ENCODE measurements at places on chromosomes 3 and 15.

DNA sequence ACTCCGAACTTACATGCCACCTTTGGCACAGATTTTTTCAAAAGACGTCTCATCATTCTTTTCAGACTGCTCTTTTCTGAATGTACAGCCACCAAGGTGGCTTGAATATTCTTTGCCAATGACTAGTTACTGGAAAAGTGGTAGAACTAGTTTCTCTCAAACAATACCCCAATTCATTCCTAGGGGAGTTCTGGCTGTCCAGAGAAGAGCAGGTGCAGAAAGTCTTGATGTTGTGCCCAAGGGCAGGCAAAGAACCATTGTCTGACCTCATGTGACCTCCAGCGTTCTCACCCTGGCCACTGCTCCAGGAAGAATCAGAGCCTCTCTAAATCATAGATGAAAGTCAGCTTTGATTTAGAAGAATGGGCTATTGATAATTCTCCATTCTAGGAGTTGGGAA is 5.5 kb downstream of the LMOD3 start:
- DNase-seq, result no peak

GRCh38 chr15:72141171-72142084 is 23.2 kb downstream of the SENP8 start:
- no peak for DNase-seq

GRCh38 chr3:42491881-42492507 is 10.4 kb upstream of the VIPR1 start:
- DNase-seq, result no peak

- DNase-seq, result no peak
These were observed 8.0 kb downstream of the NFKBIZ start for GRCh38 chr3:101857301-101857741.

DNA sequence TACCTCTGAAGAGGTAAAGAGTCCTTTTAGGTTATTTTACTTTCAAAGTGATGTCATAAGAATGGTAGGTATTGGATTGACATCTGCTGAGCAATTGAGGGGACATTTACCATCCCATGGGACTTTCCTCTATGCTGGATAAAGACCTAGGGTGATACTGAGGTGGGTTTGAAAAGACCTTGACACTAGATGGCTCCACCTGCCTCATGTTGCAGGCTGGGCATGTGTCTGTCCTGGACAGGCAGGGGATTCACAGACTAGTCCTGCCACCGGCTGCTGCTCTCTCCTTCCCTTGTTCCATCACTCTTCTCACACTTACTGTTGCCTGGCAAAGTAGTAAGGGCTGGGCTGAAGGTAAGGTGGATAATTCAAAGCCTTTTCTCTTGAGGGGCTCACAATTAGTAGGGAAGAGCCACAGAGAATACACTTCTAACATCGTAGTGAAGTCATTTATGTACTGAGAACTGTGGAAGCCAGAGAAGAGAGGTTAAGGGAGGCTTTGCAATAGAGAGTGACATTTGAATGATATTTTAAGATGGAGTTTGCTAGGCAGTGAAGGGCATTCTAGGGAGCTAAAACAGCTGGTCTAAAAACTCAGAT is 27.7 kb downstream of the TRAK1 start:
- DNase-seq, result no peak

DNA sequence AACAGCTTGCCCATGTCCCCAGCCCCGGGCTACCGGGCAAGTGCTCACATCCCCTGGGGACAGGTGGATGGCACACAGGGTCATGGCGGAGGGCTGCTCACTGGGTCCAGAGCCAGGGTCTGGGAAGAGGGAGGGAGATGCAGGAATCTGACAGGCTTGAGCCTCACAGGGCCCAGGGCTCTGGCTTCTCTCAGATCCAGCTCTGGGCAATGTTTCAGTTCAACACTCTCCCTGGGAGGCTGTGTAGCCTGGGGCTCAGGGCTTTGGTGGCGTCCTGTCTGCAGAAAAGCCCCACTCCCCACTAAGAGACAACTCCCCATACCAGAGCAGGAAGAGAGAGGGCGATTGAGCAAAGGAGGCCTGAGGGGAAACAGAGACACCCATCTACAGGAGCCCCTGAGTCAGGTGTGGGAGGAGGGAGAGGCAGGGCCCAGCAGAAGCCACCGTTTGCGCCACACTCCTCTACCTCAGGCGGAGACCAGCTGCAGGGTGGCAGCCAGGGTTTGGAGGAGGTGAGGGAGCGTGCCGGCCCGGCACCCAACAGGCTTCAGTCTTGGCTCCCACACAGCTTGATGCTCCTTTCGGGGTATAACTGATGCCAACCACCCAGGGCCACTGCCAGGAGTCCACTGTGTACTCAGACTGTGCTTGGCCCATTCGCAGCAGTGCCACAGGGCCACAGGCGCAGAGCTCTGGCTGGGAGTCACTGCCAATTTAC is 16.8 kb upstream of the SRP14 start:
- DNase-seq, result no peak

DNA sequence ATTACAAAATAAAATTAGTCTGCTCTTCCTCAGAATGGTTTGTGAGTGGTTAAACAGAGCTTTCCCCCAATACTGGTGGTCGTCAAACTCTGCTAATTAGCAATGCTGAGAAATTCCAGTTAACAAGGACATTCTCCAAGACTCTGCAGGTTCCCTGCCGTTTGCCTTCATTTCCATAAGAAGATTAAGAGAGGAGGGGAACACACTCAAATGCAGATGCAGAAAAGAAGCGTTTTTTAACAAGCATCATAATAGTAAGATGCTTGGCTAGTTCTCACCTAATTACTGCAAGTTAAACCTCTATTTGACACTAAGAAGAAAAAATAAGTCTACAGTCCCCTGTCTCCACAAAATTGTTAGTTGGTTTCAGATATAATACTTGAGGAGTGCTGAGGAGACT is 3.7 kb upstream of the SOX2 start:
- DNase-seq, result no peak

DNA sequence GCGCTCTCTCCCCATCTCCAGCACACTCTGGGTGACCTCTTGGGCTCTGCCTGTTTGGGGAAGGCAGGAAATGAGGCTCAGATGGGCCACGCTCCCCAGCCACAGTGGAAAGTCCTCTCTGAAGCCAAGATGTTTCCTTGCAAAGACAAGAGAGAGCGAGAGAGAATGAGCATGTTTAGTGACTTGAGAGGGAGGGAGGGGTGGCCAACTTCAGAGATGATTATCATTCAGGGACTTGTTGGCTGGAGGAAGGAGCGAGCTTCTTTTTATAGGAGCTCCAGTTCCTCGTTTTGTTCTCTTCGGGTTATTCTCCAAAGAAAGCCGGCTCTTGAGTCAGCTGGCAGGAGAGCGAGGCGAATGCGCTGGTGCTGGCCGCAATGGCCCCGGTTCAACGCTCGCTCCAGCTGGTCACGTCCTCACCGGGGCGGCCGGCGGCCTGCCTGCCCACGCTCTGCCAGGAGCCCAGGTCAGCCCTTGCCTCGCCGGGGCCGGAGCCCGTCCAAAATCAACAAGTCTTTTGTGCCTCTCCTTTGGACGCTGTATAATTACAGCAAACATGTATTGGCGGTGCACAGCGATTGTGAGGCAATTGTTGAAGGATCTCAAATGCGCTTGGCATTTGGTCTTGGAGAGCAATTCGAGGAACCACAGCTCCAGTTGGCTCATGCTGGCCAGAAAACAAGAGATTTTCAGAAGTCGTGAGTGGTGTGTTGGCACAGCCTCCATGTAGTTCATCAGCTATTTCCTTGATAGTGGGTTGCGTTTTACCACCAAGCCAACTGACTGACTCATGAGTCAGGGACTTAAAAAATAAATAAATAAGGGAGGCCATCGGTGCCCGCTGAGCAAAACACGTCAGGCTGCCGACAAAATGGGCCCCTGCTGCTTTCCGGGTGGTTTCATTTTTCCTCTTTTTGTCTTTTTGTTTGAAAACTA is 288.6 kb downstream of the UACA start:
- DNase-seq, result peak; percentile 75

GRCh38 chr3:188207941-188208515 is 54.1 kb downstream of the LPP start:
- DNase-seq, result no peak

DNA sequence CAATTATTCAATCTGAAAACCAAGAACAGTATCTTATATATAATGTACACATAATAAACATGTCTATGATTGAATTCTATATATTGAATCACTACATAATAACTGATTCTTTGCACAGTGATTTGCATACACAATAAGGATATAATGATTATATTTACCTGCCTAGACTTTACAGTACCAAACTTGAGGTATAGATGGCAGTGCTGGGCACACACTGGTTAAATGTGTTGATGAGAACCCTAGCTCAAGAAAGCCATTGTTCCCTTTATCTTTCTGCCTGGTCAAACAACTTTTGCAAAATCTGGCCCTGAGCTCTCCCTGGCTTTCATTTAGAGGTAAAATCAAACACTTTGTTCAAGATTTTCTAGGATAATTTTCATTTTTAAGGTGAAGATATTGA is 697.7 kb downstream of the TUSC7 start:
- DNase-seq, result no peak

GRCh38 chr3:117541721-117542120 is 832.1 kb downstream of the TUSC7 start:
- no peak for DNase-seq

DNA sequence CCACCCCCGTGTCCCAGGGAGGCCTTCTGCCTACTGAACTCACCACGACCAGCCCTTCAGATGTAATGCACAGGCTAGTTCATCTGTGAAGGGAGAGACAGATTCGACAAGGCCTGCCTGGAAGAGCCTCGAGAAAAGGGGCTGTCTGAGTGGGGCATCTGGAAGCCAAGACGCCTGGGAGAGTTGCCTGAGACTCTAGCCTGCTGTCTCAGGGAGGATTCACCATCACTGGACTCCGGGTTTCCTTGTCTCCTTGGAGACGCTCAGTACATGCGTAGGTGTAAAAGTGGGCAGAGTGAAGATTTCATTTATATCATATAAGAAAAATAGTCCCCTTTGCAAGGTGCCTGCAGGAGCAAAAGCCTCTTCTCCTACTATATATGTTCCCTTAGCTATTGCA is 468.9 kb downstream of the FOXP1 start:
- DNase-seq, result no peak

DNA sequence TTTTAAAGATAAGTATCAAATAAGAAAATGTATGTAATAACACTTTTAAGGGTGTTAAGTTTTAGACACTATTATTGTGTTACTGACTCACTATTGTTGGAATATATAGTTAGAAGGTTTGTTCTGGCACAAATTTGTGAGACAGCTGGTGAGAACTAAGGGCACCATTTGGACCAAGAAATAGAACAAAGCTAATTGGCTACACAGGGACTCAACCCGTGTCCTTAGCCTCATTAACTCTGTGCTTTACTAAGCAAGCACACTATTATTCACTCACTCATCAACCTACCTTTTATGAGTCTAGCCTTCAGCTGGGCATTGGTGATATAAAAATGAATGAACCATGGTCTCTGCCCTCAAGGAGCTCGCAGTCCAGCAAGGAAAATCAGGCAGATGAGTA is 4.1 kb upstream of the UNC13C start:
- DNase-seq, result no peak

GRCh38 chr3:174547801-174548435 is 311.2 kb upstream of the NAALADL2 start:
- DNase-seq, result no peak

DNA sequence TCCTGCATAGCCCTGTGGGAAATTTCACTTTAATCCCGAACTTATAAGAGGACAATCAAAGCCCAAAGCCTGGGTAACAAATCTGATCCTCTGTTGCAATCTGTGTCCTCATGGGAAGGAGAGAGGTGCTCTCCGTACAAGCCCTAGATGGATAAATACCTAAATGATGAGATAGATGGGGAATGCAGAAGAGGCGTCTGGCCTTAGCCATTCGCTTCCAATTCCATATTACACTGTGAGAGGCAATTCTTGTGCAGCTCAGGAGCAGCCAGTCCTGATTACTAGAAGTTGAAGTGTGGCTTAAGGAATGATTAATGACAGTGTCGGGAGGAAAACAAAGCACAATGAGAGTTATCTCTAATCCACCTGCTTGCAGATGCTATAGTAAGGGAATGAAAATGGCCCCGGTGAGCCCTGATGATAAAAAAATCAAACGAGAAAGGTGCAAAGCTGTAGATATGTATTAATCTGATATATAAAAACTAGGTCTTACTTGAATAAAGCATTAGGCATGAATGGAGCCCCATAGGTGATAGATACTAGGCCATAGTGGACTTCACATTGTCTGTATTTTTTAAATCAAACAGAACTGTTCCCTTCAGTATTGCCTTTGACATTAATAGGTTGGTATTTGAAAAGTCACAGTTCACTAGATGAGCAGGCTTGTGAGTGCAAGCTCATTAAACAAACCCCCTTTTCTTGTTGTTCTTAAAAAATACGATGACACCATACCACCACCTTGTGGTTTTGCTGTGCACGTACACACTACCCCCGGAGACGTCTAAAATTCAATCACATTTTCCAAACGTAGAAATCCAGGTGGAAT is 54.2 kb upstream of the TMCO5A start:
- DNase-seq, result no peak

DNA sequence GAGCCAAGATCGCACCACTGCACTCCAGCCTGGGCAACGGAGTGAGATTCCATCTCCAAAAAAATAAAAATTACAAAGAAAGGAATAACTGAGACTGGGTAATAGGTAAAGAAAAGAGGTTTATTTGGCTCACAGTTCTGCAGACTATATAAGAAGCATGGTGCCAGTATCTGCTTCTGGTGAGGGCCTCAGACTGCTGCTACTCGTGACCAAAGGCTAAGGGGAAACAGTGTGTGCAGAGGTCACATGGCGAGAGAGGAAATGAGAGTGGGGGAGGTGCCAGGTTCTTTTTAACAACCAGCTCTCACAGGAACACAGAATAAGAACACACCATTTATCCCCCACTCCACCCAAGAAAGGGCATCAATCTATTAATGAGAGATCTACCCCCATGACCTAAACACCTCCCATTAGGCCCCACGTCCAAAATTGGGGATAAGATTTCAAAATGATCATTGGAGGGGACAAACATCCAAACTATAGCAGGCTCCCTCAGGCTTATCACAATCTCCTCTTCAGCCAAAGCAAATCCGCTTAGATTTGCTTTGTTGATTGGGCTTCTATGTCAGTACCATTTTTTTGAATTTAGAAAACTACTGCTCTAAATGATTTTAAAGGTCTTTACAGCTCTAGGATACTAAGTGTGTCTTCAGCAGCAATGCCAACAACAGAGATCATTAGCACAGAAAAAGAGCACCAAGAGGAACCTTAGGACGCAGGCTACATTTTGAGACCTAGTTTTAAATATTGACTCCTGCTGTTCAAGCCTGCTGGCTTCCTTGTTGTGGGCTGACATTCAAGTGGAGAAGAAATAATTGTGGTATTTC is 84.2 kb upstream of the TBL1XR1 start:
- DNase-seq, result peak; percentile 17

DNA sequence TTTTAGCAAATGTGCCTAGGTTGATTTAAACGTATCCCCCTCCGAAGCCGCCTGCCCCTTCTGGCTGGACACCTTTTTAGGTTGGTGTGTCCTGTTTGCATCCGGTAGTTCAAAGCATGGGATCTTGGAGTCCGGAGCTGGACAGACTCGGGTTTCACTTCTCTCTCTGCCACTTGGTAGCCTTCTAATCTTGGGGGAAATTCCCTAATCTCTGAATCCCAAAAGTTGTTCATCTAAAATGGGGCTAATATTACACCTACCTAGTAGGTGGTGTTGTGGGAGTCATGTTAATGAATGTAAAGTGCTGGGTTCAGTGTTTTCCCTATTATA is 760 bp downstream of the FANCI start:
- DNase-seq, result no peak

Data from immature natural killer cell (primary cell).